ENCODE measurements at places on chromosomes 5 and 9. TPM values are rescaled to one million over a fixed set of nuclear protein-coding genes. Genes with fewer than 3 reads are reported as not detected.

DNA sequence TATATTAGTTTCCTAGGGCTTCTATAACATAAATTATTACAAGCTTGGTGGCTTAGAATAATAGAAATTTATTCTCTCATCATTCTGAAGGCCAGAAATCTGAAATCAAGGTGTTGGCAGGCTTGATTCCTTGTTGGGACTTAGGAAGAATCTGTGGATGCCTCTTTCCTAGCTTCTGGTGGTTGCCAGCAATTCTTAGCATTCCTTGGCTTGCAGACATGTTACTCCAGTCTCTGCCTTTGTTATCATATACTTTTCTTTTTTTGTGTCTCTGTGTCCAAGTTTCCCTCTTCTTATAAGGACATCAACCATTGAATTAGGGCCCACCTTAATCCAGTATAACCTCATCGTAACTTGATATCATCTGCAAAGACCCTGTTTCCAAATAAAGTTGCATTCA is 31.4 kb downstream of the CTNNA1 start:
- peaks cover 3% of the 10 kb centered on the region for H3K4me1 ChIP-seq
- no peak overlapping the region for H3K4me3 ChIP-seq
- peaks cover 28% of the 10 kb centered on the region for H3K27me3 ChIP-seq

Gene PCDHA12
- total RNA-seq = not detected

DNA sequence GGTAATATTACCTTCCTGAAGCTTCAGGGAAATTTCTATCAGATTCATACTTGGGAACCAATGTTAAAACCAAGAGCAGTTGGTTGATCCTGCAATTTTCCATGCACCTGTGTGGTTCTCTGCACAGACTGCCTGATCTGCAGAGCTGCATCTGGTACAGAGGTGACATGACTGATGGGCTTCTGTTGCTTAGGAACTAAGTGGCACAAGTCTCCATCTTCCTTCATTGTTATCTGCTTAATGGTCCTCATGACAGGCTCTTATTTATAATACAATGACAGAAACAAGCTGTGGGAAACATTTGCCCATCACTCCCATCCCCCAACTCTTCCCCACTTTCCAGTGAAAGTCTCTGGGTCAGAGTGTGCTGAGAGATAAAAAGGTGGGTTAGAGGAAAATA is 799.1 kb downstream of the TAF11L14 start:
- no peaks in the 10 kb centered on the region for H3K36me3 ChIP-seq
- no peaks in the 10 kb centered on the region for H3K4me1 ChIP-seq
- no peaks in the 10 kb centered on the region for H3K27me3 ChIP-seq
- H3K4me3 ChIP-seq = no peak overlapping the region

Gene INSL4
- not detected for total RNA-seq

Gene KIF3A
- total RNA-seq = 26.9 TPM

DNA sequence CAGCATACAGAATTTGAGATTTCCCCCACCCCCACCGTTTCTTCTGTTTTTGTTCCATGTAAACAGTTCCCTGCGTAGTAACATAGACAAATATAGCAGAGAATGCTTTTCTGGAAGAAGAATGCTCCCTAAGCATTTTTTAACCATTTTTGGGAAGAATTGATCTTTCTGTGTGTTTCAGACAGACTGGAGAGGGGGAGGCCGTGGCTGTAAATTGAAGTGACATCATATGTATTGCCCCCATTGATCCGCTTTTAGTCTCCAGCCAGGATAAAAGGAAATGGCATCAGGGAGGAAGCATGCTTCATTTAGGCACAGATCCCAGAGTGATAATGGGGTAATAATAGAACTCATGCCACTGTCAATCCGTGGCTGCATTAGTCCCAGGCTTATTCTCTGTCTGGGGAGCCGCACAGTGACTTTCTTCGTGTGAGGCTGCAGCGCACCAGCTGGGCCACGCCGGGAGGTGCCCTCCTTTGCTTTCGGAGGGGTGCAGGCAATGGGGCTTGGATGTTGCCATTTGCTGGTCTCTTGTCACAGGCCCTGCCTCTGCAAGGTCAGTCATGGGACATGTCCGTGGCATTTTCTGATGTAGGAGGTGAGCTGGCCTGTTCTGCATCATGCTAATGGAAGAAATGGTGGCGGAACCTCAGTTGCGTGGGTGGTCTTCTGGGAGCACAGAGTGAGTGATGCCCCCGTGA is 261.5 kb downstream of the FANCC start:
- H3K36me3 ChIP-seq = no peaks in the 10 kb centered on the region
- H3K4me3 ChIP-seq = no peak overlapping the region
- no peak overlapping the region for H3K27ac ChIP-seq
- DNase-seq = no peak
- H3K4me1 ChIP-seq = no peaks in the 10 kb centered on the region
- no peaks in the 10 kb centered on the region for H3K27me3 ChIP-seq

DNA sequence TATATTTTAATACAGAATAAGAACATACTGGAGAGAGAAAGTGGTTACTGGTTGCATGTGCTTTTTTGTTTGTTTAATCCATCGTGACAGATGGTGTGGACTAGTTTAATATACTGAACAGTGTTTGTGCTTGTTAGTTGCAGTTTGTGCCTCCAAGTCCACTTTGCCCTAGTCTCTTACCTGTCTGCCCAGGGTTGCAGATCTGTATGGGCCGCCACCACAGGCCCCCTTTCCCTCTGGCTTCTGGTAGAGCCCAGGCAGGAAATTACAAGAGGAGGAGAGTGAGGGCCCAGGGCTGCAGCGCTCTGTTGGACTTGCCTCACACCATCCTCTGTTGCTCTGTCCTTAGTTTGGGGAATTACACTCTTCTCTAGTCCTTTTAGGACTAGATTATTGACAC is 166.4 kb downstream of the KDM4C start:
- no peaks in the 10 kb centered on the region for H3K27me3 ChIP-seq
- H3K36me3 ChIP-seq = no peaks in the 10 kb centered on the region
- no peak overlapping the region for H3K4me3 ChIP-seq
- DNase-seq = no peak
- no peak overlapping the region for H3K27ac ChIP-seq

GRCh38 chr5:163496286-163496685 is 9.1 kb upstream of the MAT2B start:
- no peaks in the 10 kb centered on the region for H3K4me1 ChIP-seq
- no peaks in the 10 kb centered on the region for H3K27me3 ChIP-seq
- no peak overlapping the region for H3K4me3 ChIP-seq
- peaks cover 4% of the 10 kb centered on the region for H3K36me3 ChIP-seq
- no peak overlapping the region for H3K27ac ChIP-seq
- no peak for DNase-seq

DNA sequence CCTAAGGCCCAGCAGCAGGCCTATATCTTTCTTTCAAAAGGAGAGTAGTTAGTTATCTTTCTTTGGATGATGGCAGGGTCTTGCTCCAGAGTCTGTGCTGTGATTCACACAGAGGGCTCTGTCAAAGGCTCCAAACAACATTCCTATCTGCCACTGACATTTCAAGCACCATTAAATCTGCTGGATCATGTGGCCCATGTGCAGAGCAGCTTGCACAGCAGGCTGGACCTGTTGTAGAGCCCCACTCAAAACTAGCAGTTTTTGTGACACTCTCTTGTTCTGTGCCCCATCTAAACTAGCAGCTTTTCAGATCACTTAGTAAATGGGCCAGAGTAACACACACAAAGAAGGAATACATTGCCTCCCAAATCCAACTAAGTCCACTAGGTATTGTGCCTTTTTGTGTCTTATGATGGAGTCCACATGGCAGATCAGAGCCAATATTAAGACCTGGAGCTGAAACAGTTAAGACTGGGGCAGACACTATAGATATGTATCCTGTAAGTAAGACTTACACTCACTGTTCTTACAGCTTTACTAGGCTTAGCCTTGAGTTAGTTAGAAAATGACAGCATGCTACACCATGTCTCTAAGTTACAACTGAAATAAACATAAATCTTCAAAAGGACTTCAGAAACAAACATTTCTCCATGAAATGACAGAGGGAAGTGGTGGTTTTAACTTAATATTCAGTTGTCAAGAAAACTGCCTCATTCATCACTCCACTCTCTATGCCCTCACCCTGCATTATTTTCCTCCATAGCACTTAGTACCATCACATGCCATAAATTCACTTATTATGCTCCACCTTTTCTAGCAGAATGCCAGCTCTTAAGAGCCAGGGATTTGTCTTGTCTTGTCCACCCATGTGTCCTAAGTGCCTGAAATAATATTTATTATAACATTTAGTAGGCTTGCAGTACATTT is 400.9 kb downstream of the RAB3C start:
- H3K36me3 ChIP-seq = peaks cover 47% of the 10 kb centered on the region
- H3K27me3 ChIP-seq = no peaks in the 10 kb centered on the region
- peak overlapping the region; percentile 42 for H3K27ac ChIP-seq
- no peaks in the 10 kb centered on the region for H3K4me1 ChIP-seq
- no peak for DNase-seq

DNA sequence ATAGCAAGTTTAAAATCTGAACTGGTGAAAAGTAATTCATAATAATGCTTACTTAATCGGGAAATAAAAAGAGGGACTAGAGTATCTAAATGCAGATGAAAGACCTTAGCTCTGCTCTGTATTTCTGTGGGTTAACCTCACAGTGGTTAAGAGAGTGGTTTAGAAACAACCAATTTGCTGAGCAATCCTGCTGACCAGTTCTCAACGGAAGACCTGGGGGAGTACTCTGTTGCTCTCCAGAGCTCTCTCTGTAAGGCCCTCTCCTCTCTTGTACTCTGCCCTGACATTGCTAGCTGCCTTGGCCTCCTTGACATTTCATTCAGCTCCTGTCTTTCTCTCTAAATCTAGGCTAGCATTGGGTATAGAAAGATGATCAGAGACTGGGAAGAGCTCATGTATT is 1186.6 kb upstream of the SEMA6A start:
- H3K4me1 ChIP-seq = no peaks in the 10 kb centered on the region
- DNase-seq = no peak
- H3K4me3 ChIP-seq = no peak overlapping the region
- H3K27ac ChIP-seq = no peak overlapping the region

GRCh38 chr5:33230467-33231078 is 210.2 kb upstream of the TARS1 start:
- no peak overlapping the region for H3K4me3 ChIP-seq
- peaks cover under 1% of the 10 kb centered on the region for H3K4me1 ChIP-seq
- DNase-seq = no peak
- no peak overlapping the region for H3K27ac ChIP-seq
- H3K36me3 ChIP-seq = no peaks in the 10 kb centered on the region

DNA sequence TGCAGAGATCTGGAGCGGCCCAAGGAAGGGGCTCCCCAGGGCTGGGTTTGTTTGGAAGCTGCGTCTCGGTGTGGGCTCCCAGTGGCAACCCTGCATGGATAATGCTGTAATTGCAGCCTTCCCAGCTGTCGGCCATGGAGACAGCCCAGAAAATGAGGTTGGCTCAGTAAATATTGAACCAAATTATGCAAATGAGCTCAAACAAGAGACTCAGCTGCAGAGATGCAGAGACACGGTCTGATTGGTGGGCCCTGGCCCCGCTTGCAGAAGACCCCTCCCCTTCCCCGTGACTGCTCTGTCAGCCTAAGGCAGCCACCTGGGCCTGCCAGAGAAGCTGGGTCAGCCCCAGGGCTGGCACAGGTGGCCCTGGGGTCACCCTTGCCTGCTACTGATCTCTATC is 75.9 kb downstream of the RAD23B start:
- no peak for DNase-seq
- H3K4me1 ChIP-seq = peaks cover 15% of the 10 kb centered on the region
- H3K4me3 ChIP-seq = no peak overlapping the region
- no peaks in the 10 kb centered on the region for H3K36me3 ChIP-seq

Data from activated T-cell treated with anti-CD3 and anti-CD28 coated beads, Interleukin-2, amount 50 U/mL, for 72 hours (primary cell).